Karpas-422 (cell line): ENCODE measurements at places on chromosomes 13 and 19. TPM values are rescaled to one million over a fixed set of nuclear protein-coding genes. Genes with fewer than 3 reads are reported as not detected.

- no peaks in the 10 kb centered on the region for H3K4me1 ChIP-seq
- no peaks in the 10 kb centered on the region for H3K27me3 ChIP-seq
- no peak overlapping the region for H3K27ac ChIP-seq
- DNase-seq, result no peak
- H3K36me3 ChIP-seq, result no peaks in the 10 kb centered on the region
These were observed 892.3 kb downstream of the OLFM4 start for GRCh38 chr13:53920916-53921315.

- H3K4me1 ChIP-seq, result no peaks in the 10 kb centered on the region
- no peak overlapping the region for H3K4me3 ChIP-seq
- DNase-seq, result no peak
These were observed 646.3 kb upstream of the SLITRK1 start for GRCh38 chr13:84528408-84529070.

DNA sequence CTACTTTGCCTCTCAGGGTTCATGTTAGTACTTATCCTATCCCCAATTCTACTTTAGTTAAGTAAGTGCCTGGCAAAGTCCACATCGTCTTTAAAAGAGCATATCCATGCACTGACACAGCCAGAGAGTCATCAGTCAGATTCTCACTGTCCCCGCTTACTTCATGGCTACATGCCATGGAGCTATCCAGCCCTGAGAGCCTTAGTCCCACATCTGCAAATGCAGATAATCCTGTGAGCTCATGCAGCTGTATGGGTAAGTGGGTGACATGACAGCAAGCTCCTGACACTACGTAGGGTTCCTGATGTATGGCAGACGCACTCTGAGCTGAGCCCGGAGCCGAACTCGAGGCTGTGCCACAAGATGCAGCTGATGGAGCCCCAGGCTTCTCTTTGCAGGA lies 661.5 kb downstream of the LIG4 start:
- no peaks in the 10 kb centered on the region for H3K27me3 ChIP-seq
- H3K4me1 ChIP-seq, result no peaks in the 10 kb centered on the region
- DNase-seq, result no peak
- no peak overlapping the region for H3K4me3 ChIP-seq
- no peaks in the 10 kb centered on the region for H3K36me3 ChIP-seq
- H3K27ac ChIP-seq, result no peak overlapping the region

- H3K4me3 ChIP-seq, result no peak overlapping the region
- no peak overlapping the region for H3K27ac ChIP-seq
- DNase-seq, result no peak
- peaks cover 12% of the 10 kb centered on the region; the same call in 1 of the 2 replicates for H3K36me3 ChIP-seq
These were observed 22.0 kb upstream of the POU4F1 start for GRCh38 chr13:78625384-78625783.

GFY gene
- 0.18 and 0.34 TPM in 2 replicates for total RNA-seq

DNA sequence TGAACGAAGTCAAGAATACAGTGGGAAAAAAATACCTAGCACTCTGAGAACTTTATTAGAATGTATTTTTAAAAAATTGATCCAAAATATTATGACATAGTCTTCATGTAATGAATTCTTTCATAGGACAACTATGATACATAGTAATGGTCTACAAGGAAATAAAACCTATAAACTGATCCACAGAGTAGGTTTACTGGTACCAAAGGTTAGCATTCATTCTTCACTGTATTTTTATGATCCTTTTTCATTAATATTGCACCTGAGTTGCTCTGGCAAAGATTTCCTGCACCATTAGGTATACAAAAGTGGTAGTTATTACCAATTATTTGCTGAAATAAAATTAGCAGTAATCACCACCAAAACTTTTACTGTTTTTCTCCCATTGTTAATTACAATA lies 4.2 kb downstream of the NEK3 start:
- no peaks in the 10 kb centered on the region for H3K27me3 ChIP-seq
- H3K36me3 ChIP-seq, result peaks cover 5% of the 10 kb centered on the region; the same call in 1 of the 2 replicates
- no peak for DNase-seq
- no peak overlapping the region for H3K4me3 ChIP-seq
- no peak overlapping the region for H3K27ac ChIP-seq

DNA sequence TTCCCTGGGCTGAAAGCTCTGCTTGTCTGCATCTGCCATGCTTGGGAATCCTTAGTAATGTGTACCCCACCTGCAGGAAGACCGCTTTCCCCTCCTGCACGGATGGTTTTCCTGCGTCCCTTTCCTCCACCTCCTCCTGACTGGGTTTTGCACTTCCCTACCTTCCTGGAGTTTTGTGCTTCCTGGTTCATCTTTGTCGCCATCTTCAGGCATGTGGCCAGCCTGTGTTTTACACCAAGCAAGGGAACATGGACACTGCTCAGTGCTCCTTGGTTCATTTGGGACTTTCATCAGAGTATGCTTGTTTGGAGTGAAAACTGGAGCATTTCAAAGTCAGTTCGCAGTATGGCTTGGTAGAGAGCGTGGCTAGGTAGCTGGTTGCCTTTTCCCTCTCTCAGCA lies 30.7 kb downstream of the ERICH6B start:
- no peaks in the 10 kb centered on the region for H3K4me1 ChIP-seq
- H3K27me3 ChIP-seq, result no peaks in the 10 kb centered on the region
- no peak overlapping the region for H3K4me3 ChIP-seq
- DNase-seq, result no peak

ZNF416 gene
- 3.1 and 4.6 TPM in 2 replicates for total RNA-seq

GRCh38 chr19:18919900-18920214 lies 342 bp downstream of the DDX49 start:
- H3K4me1 ChIP-seq, result peaks cover 22% of the 10 kb centered on the region
- no peak overlapping the region for H3K27ac ChIP-seq
- H3K36me3 ChIP-seq, result peaks cover 14% of the 10 kb centered on the region

- peak overlapping the region; percentile 64 for H3K27ac ChIP-seq
- DNase-seq, result no peak
- peaks cover 12% of the 10 kb centered on the region for H3K4me1 ChIP-seq
- no peaks in the 10 kb centered on the region for H3K27me3 ChIP-seq
- peaks cover 4% of the 10 kb centered on the region; the same call in 1 of the 2 replicates for H3K36me3 ChIP-seq
- peak overlapping the region; percentile 68 for H3K4me3 ChIP-seq
These were observed 729 bp downstream of the STK11 start for GRCh38 chr19:1206150-1206863.

ZNF555 gene
- 1.4 TPM in 2 replicates for total RNA-seq

RGL3 gene
- total RNA-seq, result 2.5 TPM in 1 of 2 replicates, not detected in the other
